ENCODE measurements at places on chromosomes 1 and 21.

- no peak for DNase-seq
Observed at GRCh38 chr1:54114001-54114400, 38.8 kb downstream of the CDCP2 start.

DNA sequence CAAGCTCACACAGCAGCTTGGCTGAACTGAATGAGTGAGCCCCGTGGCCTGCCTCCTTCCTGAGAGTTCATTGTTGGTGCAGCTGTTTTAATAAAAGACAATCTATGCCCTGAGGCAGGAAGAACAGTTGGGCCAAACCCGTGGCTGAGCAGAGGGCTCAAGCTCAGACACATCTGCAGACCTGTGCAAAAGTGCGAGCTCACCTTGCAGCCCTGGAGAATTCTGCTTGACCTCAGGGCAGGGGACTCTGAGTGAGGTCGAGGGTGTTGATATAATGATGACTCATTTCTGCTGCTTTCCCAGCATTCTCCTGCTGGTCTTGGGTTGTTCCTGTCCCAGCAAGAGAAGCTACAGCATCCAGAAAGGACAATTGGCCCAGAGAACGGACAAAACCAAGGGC lies 61.0 kb downstream of the ATP5PO start:
- DNase-seq = no peak

DNA sequence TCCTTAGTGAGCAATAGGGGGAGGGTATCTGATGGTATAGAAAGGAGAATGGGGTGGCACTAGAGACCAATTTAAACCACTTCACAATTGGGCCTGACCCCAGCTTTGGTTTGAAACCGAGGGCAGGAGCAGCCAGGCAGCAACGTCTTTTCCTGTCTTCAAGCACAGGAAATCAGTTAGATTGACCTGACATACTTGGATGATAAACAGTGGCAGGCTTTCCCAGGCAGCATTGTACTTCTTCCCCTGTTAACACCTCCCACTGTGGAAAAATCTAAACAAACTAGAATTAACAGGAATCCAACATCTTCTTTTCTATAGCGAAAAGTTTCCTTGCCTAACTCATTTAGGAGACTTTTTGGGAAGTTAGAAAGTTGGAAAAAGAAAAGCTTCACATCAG lies 40.6 kb downstream of the SELL start:
- DNase-seq = no peak

DNA sequence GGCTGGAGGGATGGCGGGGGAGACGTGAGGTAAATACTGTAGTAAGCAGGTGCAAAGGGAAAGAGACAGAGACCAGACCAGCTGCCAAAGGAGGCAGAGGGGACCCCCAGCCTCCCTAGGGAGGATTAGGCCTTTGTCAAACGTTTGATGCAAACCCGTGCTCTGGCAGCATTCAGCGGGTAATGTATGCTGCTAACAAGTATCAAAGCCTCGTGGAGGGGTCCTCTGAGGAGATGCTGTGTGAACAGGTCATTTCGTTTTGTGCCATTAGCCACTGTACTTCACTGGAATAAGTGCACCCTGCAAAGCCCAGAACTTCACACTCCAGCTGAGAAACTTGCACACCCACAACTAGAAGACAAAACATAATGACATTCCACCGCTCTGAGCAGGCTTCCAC lies 644.5 kb downstream of the NPHP4 start:
- no peak for DNase-seq

- DNase-seq = peak; percentile 16
Observed at GRCh38 chr1:6727535-6727934, 25.9 kb upstream of the DNAJC11 start.

GRCh38 chr1:159939678-159940002 lies 5.8 kb downstream of the IGSF9 start:
- DNase-seq = no peak

DNA sequence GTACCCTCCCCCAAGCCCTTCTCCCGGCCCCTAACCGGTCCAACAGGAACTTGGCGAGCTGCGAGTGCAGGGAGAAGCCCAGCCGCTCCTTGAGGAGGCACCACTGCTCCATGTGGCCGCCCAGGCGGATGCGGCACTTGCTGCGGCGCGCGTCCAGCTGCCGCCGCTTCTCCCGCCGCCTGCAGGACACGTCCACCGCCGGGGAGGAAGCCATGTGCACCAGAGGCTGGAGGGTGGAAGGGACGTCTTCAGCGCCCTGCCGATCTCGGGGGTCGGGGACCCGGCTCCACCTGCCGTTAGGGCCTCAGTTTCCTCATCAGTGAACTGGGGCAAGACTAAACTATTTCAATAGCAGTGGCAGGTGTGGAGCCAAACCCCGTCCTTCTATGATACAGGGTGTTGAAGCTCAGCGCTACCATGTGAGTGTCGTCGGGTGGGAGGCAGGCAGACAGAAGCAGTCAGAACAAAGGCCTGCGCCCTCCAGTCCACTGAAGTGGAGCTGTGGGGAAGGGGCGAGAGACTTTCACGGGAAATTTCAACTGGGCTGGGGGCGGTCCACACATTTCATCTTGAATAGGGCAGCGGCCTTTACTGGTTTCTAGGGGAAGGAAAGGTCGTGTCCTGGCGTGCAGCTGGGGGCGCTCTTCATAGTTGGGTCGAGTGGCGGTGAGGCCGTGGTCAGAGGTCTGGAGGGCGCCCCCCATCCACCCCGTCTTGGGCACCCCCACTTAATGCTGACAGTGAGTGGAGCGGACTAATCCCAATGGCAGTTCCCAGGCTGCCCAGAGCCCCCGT lies 592 bp downstream of the ZNF692 start:
- peak; percentile 62 for DNase-seq

DNA sequence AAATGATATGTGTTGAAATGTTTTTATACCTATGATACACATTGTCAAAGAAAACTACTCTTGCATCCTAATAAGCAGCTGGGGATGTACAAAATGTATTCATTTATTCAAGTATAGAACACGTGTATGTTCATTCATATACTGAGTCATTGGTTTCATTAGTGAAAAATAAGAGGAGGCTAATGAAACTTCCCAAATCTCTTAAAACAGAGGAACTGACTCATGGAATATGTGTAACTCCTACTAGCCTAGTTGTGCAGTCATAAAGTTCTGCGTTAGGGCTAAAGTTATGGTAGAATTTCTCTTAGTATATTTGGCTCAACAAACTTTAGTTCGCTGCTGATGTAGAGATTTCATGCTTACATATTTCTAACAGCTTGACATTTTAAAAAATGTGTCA lies 441.6 kb downstream of the NCAM2 start:
- no peak for DNase-seq

GRCh38 chr1:185759061-185759460 lies 24.9 kb downstream of the HMCN1 start:
- DNase-seq = no peak

DNA sequence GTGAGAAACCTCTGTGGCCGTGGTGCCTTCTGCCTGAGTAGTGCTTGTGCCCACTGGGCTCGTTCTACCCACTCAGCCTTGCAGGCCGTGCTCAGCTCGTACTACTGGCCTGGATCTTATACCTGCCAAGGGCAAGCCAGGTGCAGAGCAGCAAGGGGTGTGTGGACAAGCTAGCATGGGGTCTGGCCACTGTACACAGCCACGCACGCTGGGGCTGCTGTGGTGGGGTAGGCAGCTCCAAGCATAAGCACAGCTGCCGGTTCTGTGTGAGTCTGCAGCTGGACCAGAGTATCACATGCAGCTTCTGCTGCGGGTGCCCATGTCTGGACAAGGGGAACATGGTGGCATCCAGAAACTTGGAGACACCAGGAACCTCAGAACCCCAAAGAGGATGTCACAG lies 16.4 kb downstream of the FAM20B start:
- DNase-seq = no peak

DNA sequence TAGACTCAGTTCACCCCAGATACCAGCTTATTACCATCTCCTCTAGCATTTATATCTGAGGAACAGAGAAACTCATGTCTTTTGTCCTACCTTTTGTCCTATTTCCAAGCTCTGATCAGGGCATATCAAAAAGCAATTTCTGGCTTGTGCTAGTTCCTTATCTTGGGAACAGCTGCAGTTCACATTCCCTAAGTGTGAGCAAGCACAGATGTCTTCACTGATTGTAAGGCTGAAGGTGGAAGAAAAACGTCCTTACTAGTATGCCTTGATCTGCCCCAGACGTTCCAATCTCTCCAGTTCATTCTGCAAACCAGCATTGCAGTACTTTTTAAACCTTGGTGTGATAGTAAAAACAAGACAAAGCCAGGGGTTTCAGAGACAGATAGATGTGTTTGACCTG lies 139.8 kb downstream of the NCAM2 start:
- no peak for DNase-seq

DNA sequence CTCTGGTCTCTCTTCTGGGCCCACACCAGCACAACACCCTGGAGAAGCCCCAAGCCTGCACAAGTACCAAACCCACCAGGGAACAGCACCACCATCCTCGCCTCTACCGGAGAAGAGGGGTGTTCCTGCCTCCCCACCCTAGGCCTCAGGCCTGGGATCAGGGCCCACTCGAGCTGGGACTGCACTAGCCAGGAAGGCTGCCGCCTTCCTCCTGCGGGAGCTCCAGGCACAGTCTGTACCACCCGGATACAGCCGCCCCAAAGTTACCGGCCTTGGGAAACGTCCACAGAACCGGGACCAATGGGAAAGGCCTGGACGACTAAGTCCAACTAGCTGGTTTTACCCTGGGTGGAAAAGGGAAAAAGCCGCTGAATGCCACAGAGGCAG lies 3.4 kb downstream of the TAL1 start:
- no peak for DNase-seq

GRCh38 chr1:8133657-8134430 lies 107.7 kb upstream of the ERRFI1 start:
- peak; percentile 90 for DNase-seq

- no peak for DNase-seq
Observed at GRCh38 chr1:214740471-214740870, 137.5 kb downstream of the CENPF start.

DNA sequence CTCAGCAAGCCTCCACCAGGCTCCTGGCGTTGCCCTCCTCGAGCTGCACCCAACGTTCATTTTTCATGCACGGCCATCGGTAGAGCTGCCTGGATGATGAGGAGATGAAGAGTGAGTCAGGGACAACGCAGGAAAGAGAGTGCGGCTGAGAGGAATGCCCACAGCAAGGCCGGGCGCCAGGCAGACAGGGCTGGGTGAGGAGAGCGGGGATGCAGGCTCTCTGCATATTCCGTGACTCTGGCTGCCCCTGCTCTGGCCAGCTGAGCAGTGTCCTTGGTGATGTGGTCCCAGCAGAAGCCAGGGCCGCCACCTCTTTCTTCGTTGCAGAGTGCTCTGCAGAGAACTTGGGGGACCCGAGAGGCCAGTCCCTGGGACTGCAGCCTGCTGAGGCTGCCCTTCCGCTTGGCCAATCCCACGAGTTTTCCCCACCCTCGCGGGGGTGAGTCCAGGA lies 10.8 kb downstream of the UMODL1 start:
- DNase-seq = no peak

- DNase-seq = no peak
Observed at GRCh38 chr1:40302475-40302874, 14.6 kb downstream of the COL9A2 start.

DNA sequence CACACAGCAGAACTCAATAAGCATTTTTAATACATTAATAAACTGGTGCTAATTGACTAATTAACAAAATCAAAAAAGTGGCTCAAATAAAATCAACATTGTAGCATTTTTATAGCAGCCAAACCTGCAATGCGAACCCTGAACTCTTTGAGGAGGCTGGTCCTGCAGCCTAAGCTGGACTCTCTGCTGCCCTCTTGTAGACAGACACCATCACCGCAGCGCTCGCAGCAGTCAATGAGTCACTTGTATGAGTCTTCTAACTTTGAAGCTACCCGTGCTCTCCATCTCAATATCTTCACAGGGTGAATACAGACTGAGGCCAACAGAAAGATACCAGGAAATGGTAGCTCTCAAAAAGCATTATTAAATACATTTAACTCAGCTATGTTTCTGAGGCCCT lies 9.7 kb upstream of the KRTAP7-1 start:
- DNase-seq = peak; percentile 30

- peak; percentile 61 for DNase-seq
Observed at GRCh38 chr1:23799570-23800399, 769 bp downstream of the GALE start.

GRCh38 chr1:223525957-223526356 lies 132.7 kb downstream of the CCDC185 start:
- no peak for DNase-seq

- DNase-seq = no peak
Observed at GRCh38 chr1:203089651-203090045, 3.8 kb upstream of the MYOG start.

- DNase-seq = no peak
Observed at GRCh38 chr1:218304281-218305039, 19.4 kb downstream of the RRP15 start.

GRCh38 chr1:147109041-147109440 lies 63.2 kb downstream of the PRKAB2 start:
- no peak for DNase-seq

DNA sequence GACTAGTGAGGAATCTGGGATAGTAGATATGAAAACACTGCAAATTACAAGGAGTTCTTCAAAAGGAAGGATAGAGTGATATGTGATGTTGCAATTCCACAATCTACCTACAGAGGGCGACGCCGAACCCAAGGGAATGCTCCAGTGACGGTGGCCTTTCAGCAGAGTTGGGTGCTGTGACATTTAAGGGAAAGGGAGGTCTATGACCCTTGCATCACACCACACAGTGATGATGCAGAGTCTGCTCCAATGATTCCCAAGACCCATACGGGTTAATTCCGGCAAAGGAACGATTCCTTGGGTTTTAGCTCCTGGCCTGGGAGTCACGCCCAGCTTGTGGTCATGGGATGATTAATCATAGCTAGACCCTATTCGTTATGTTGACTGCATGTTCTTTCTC lies 123.0 kb upstream of the IGSF21 start:
- no peak for DNase-seq

GRCh38 chr1:167171286-167171929 lies 49.3 kb upstream of the POU2F1 start:
- DNase-seq = no peak

GRCh38 chr1:26912147-26912490 lies 1.7 kb downstream of the NR0B2 start:
- DNase-seq = no peak

- DNase-seq = peak; percentile 6
Observed at GRCh38 chr1:17419626-17420328, 19.7 kb downstream of the RCC2 start.

DNA sequence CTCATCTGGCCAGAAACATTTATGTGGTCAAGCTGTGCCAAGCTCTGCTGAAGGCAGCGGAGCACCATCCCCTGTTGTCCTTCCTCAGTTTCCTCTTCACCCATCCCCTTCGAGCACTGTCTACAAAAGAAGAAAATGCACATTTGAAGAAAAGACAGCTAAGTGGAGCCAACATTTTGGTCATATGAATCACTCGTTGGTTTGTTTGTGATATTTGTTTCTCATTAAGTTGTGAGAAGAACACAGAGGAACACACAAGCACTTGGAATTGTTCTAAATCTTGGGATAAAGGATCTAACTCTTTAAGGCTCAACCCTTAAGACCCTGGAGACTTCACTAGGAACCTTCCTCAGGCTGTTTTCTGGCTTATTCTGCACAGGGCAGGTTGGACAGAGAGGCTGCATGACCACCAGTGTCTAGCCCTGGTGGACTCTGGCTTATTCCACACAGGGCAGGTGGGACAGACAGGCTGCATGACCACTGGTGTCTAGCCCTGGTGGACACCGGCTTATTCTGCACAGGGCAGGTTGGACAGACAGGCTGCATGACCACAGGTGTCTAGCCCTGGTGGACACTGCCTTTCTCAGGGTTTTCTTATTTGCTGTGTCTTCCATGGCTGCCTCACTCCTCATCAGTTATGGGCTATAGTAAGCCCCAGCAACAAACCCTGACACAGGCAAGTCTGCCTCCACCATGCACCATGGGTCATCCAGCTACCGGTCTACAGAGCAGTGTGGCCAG lies 35.3 kb upstream of the COL6A2 start:
- no peak for DNase-seq

- no peak for DNase-seq
Observed at GRCh38 chr1:48250572-48250971, 28.1 kb downstream of the SLC5A9 start.

- DNase-seq = no peak
Observed at GRCh38 chr1:161298116-161298515, 11.7 kb downstream of the MPZ start.

Data from kidney glomerular epithelial cell (primary cell).